ENCODE measurements at places on chromosomes 12 and 14. TPM values are rescaled to one million over a fixed set of nuclear protein-coding genes. Genes with fewer than 3 reads are reported as not detected.

TMPRSS12 gene
- not detected for total RNA-seq

TRIM9 gene
- 2.8 TPM for total RNA-seq

OASL gene
- 0.82 TPM for total RNA-seq

CLEC2A gene
- not detected for total RNA-seq

TMEM119 gene
- 11.5 TPM for total RNA-seq

Data from uterus (tissue), 4 donors.